T-helper 17 cell (primary cell): ENCODE measurements at places on chromosomes 2 and 18. TPM values are rescaled to one million over a fixed set of nuclear protein-coding genes. Genes with fewer than 3 reads are reported as not detected.

DNA sequence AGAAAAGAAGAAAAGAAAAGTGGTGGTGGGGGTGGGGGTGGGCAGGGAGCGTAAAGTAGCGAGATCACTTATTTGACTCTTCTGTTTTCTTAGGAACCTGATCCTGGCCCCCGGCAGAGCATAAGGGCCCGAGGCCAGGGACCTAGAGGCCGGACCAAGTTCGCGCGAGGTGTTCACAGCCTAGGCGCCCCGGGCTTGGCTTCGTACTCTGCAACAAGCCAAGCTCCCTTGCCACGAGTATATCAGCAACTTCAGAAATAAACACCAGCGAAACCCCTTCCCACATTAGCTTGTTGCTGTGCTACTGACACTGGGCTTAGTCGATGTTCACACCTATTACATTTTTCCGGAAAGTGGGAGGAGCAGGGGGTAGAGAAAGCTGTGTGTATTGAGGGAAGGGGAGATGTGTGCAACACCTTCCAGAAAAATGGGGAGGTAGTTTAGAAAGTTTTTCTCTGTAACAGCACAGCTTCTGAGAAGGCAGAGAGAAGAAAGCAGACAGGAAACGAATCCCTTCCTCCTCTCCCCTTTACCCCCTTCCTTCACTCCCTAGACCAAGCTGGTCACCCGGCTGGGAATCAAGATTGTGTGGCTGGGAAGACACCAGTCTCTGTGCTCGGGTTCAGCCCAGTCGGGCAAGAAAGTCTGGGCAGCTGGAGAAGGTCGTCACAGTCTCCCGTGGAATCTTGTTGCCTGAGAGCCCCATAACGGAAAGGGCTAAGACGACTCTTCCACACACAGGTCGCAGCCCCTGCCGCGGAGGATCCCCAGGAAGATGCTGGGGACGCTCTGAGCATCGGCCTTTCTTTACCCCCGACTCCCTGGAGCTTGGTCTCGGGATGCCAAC lies 12.0 kb upstream of the SATB2 start:
- DNase-seq: no peak

DNA sequence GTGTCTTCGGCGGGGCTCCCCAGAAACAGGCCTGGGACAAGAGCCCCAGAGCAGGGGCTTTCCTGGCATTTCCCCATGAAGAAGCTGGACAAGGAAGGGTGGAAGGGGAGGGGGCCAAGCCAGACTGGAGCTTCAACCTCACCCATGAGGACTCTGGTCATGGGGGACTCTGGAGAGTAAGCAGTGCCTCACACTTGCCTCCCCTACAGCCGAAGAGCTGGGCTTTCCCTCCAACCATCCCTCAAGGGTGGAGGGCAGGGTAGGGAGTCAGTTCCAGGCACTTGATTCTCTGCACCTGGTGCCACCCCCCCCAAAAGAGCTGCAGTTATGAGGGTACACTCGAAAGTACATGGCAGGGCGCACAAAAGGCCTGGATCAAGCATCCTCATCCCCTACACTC lies 246.6 kb downstream of the TFCP2L1 start:
- DNase-seq: no peak

- no peak for DNase-seq
Observed at GRCh38 chr2:145905371-145905770, 1385.5 kb upstream of the ZEB2 start.

GRCh38 chr2:8251291-8251690 lies 430.6 kb upstream of the ID2 start:
- DNase-seq: no peak

The FAM237A gene
- not detected for total RNA-seq
